ENCODE measurements at places on chromosomes 4 and X.

- DNase-seq: no peak
These were observed 19.1 kb downstream of the VSIG4 start for GRCh38 chrX:66020631-66021334.

GRCh38 chrX:40558590-40558989 lies 22.2 kb upstream of the ATP6AP2 start:
- DNase-seq: no peak

DNA sequence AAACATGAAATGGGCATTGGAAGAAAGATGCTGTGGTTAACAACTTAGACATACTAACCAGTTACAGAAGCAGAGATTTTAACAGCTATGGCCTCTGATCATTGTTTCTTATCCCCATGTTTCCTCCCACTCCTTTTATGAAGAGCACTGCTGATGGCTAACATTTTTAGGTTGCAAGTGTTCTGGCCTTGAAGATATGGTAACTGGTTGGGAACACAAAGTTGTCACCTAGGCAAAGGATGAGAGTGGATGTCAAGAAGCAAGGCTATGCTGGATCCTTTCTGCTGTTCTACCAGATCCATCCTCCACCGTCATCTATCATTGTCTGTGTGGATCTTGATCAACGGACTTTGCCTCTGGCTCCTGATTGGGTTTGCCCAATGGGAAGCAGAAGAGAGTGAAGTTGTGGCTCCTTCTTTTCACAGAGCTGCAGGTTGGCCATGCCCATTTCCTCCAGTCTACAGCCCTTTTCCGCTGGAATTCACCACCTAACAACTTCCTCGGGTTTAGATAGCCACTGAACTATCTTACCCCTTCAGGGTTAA lies 48.9 kb upstream of the SPP1 start:
- no peak for DNase-seq

GRCh38 chr4:36601864-36602495 lies 320.6 kb downstream of the DTHD1 start:
- no peak for DNase-seq

- no peak for DNase-seq
These were observed 113.1 kb upstream of the INPP4B start for GRCh38 chr4:142959173-142959572.

DNA sequence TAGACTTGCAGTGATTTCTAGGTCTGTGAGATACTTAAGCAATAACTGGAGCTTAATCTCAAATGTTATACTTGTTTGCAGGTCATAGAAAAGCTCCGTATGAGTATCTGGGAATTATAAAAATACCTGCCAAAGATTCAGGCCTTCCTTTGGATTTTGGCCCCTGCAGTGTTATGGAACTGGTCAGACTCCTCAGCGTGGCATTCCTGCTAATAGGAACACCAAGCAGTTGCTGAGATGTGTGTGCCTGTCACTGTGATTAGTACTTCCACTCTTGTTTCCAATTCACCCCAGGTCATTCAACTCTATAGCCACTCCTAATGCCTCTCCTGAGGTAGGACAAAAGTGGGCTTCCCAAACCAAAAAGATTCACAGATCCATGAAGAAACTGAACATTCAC lies 7.8 kb upstream of the UGT2B7 start:
- DNase-seq: no peak

- DNase-seq: no peak
These were observed 516.8 kb downstream of the CFAP47 start for GRCh38 chrX:36436361-36436760.

DNA sequence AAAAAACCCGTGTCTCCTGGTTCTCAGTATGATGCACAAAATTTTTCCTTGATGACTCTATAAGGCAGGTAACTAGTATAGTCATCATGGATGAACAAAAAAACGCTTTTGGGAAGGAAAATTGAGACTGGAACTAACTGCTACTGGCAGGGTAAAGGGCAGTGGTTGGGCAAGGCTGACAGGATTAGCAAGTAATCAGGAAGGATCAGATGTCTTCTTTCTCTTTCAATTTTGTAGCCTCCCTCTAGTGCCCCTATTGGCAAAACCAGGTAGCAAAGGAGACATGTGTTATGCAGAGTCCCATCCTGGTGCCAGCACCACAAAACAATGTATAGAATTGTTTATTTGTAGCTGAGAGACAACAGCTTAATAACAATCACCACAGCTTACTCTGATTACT lies 12.8 kb upstream of the SLITRK4 start:
- DNase-seq: peak; percentile 56

DNA sequence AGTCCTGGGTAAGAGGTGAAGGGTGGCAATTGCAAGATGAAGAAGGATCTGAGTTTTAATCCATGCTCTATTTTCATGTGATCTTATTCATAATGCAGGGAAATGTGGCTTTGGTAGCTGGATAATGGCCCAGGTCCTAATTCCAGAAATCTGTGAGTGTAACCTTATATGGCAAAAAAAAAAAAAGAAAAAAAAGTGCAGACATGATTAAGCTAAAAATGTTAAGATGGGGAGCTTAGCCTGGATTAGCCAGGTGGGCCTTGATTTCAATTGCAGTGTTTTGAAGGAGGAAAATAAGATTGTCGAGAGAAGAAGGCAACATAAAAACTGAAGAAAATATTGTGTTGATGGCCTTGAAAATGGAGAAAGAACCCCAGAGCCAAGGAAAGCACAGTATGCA lies 867.7 kb upstream of the HS3ST1 start:
- no peak for DNase-seq

GRCh38 chr4:79201971-79202370 lies 123.9 kb downstream of the NAA11 start:
- no peak for DNase-seq

DNA sequence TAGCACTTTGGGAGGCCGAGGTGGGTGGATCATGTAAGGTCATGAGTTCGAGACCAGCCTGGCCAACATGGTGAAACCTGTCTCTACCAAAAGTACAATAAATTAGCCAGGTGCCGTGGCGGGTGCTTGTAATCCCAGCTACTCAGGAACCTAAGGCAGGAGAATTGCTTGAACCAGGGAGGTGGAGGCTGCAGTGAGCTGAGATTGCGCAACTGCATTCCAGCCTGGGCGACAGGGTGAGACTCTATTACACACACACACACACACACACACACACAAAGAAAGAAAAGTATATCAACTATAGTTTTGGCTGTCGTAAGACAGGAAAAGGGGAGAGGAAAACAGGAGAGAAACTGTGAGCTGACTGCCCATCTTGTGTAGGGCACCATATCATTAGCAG lies 171.7 kb downstream of the ADAMTS3 start:
- no peak for DNase-seq

DNA sequence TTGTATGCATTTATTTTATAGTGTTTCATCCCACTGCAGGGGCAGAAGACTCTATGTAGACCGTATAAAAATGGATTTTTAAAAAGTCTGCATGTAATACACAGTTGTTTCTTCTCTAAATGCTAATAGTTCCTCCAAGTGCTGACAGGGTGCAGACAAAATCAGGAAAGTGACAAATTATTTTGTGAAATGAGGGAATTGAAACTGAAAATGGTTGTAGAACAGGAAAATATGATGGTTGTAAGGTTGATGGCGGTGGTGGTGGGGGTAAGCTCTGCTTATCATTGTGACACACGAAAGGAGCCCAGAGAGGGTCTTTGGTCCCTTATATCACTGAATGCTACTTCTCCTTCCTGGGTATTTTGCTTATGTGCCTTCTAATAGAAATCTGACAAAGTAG lies 4.3 kb downstream of the IL15 start:
- DNase-seq: no peak

DNA sequence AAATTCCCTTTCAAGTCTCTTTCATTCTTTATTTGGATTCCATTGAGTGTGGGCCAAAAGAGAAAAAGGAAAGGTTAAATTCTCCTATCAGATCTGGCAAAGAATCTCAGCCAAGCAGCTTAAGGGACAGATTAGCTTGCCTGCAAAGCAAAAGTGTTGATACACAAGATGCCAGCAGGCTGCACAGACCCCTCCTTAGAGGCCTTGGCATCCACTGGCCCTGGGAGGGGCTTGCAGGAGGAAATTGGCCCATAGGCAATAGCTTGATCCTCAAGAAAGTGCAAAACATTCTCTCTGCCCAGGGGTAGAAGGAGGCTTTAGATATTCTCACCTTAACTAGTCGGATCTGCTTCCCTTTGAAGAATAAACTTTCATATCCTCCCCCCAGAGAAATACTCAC lies 300.4 kb upstream of the CPEB2 start:
- no peak for DNase-seq

DNA sequence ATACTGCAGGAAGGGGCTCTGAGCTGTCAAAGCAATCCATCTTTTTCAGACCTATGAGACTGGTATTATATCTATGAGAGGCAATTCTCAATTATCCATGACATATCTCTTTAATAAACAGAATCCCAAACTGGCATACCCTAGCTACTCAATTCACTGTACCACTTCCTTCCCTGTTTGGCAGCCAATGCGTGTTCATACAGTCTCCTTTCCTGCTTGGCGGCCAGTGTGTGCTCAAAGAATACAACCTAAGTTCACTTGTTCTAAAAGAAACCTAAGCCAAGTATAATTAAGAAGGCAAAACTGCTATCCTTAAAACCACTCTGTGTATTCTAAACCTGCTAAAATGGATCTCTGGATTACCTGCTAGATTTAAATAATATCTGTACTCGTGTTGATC lies 38.3 kb downstream of the ARHGEF9 start:
- no peak for DNase-seq

GRCh38 chr4:155353923-155354540 lies 22.7 kb downstream of the MAP9 start:
- DNase-seq: peak; percentile 65

DNA sequence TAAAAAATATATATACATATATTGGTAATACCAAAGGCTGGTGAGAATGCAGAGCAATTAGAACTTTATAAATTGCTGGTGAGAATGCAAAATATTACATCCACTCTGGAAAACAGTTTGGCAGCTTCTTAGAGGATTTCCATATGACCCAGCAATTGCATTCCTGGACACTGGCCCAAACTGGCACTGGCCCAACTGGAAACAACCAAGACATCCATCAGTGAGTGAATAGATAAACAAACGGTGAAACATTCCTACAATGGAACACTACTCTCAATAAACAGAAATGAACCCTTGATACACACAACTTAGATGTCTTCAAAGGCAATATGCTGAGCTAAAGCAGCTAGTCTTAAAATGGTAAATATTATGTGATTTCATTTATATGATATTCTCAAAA lies 524.2 kb downstream of the IQCM start:
- no peak for DNase-seq

DNA sequence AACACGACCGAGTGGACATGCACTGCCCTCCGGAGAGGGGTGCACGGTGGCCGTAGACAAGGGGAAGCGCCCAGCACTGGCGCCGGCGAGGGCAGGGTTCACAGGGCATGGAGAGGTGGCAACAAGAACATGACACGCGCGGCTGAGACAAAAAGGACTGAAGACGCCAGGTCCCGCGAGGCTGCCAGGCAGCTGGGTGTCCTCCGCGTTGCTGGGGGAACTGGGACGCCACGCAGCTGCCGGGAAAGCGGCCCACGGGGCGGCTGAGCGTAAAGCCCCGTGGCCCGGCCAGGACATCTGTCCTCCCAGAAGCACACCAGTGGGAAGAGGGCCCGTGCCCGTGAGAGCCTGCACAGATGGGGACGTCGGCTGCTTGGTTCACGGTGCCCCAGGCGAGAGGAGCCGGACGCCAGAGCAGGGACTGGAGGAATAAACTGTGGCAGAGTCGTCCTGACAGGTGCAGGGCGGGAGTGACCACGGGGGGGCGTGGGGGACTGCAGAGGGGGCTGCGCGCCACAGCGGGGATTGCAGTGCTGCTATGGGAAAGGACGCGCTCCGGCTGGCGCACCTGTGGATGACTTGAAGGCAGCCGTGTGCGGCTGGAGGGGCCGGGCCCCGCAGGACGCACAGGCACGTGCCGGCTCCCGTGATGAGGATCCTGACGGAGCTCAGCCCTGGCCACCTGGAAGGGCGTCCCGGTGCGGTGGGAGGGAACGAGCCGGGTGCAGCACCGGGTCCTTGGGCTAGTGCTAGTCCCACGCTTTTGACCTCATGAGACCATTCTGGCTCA lies 32.1 kb upstream of the GTPBP6 start:
- DNase-seq: no peak

DNA sequence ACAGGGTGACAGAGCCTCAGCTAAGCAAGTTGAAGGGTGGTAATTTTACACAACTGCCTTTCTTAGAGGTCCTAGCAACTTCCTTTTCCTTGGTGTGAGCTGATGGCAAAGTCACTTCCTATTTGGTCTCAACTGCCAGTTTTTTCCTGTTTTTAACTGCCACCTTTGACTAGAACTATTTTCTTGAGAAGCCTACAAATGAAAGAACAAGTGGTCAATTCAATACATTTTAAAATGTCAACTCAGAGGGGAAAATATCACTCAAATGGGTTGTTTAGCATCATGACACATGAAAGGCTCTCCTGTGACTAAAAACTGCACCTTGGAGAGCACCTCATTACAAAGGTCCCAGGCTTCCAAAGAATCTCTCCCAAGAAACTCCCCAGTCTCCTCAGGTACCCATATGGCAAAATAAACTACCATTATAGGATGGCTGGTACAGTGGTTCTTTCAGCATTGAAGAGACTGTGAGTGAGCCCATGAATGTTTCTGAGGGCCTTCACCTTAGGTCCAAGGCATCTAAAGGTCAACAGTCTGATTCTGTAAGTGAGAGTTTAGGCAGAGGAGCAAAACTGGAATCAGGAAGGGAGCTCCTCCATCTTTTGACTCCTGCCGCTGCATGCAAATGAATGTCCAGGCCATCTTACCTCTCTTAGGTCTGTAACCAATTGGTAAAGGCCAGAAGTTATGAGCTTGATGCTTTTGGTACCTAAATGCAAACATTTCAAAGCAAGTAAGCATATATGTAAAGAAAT lies 5.5 kb upstream of the STK26 start:
- DNase-seq: no peak

GRCh38 chr4:33696041-33696440 lies 2548.3 kb downstream of the ARAP2 start:
- DNase-seq: no peak
